ENCODE measurements at places on chromosomes 2 and 18. TPM values are rescaled to one million over a fixed set of nuclear protein-coding genes. Genes with fewer than 3 reads are reported as not detected.

PROM2 gene
- not detected for total RNA-seq

NBEAL1 gene
- total RNA-seq: 4.5 TPM

BCL11A gene
- total RNA-seq: 9.8 TPM

- DNase-seq: no peak
Observed at GRCh38 chr18:10164271-10165071, 250.7 kb downstream of the VAPA start.

DNA sequence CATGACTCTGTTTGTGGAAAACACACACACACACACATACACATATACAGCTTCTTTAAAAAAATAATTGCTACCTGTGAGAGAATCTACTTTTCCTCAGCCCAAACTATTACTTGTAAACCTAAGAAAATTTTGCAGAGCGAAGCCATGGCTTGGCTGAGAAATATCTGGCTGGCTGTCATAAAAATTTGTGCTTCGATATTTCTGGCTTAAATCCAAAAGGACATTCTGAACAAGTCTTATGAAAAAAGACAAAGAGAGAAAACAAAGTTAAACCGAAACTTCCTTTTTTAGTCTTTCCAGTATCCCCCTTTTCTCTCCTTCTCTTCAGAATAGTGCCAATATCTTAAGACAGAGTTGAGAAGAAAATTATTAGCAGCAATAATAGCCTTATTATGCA, 2048.0 kb downstream of the SUCLG1 start:
- DNase-seq: no peak

GRCh38 chr18:49273241-49273880, 187.1 kb downstream of the DYM start:
- no peak for DNase-seq

DNA sequence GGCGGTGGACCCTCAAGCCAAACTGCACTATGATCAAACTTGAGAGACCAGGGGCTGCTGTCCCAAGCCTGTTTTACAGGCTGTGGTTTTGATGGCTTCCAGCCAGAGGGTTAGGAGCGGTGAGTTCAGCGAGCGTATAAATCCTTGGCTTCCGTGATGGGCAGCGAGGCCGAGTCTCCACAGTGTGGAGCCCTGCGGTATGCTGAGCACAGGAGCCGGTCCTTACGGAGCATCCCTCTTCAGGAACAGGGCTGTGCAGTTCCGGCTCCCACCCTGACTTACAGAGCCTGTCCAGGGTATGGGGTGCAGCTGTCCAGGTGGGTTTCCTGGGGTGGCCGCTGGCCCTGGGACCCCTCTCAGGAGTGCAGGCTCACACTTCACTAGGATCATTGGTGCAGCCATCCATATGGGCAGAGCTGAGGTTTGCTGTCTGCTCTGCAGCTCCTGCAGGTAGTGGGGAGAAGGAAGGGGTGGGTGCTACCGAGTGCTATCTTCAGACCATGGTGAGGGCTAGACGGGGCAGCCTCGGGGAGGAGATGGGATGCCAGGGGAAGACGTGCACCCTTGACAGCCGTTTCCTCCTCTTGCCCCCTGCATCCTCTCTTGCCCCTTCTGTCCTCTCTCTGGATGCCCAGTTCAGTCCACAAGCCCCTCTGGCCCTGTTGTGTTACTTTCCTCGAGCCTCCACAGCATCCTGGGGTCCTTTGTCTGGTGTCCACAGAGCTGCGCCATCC, 104.3 kb downstream of the FAM210A start:
- no peak for DNase-seq

GRCh38 chr2:119536211-119536610, 8.0 kb upstream of the CFAP221 start:
- no peak for DNase-seq

DNA sequence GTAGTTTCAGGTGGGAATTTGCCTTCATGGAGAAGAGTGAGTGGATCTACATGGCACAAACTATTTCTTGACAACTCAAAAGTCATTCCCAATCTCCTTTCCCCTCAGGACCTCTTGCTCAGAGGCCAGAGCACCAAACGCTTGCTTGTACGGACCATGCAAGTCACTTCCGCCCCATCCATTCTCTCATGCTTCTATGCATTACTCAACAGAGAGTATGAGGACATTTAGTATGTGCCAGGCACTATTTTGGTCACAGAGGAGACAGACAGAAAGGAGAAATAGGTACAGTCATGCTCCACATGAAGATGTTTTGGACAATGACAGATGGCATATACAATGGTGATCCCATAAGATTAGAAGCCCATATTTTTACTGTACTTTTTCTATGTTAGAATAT, 117.5 kb downstream of the ACTR3 start:
- DNase-seq: no peak

- DNase-seq: no peak
Observed at GRCh38 chr2:41602341-41602740, 445.5 kb upstream of the PKDCC start.

DNA sequence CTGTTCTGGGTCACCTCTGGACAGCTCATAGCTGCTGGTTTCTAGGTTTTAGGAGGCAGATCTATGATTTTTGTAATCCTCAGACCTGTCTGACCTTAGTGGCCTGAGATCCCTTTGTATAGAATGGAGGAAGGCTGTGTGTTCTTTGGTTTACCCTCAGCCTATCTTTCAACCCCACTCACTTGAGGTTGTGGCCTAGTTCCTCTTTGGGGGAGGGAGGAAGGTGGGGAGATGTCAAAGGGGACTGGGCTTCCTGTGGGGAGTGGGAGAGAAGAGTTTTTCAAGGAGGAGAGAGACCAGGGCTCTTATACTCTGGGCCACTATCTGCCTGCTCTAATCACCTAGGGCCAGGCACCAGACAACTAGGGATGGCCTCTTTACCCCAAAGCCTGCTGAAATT, 28.5 kb downstream of the SEMA4F start:
- DNase-seq: no peak
